ENCODE measurements at places on chromosomes 3 and 15.

- DNase-seq, result no peak
Measured at GRCh38 chr3:21017115-21017852, 733.7 kb downstream of the ZNF385D start.

DNA sequence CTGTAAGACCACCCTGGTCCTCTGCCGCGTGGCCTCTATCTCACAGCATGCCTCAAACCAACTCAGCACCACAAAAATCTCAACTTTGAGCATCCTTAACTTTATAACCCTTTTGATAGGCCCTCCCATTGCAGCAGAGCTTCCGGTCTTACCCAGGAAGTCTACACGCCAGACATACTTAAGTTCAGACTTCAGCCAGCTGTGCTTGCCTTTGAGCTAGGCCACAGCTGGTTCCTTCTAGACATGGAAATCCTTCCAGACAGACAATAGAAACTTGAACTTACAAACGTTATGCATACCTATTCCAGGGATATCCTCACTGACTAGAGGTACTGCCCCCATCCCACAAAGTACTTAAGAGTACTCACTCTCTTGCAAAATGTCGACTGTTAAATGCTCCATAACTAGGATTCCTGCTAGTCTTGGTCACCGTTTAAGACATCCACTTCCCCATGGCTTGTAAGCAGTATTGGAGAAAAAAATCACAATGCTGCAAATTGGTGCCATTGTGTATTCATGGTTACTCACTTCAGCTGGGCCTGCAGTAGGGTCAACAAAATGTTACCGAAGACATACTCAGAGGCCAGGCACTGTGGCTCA lies 183.5 kb downstream of the TBL1XR1 start:
- no peak for DNase-seq

DNA sequence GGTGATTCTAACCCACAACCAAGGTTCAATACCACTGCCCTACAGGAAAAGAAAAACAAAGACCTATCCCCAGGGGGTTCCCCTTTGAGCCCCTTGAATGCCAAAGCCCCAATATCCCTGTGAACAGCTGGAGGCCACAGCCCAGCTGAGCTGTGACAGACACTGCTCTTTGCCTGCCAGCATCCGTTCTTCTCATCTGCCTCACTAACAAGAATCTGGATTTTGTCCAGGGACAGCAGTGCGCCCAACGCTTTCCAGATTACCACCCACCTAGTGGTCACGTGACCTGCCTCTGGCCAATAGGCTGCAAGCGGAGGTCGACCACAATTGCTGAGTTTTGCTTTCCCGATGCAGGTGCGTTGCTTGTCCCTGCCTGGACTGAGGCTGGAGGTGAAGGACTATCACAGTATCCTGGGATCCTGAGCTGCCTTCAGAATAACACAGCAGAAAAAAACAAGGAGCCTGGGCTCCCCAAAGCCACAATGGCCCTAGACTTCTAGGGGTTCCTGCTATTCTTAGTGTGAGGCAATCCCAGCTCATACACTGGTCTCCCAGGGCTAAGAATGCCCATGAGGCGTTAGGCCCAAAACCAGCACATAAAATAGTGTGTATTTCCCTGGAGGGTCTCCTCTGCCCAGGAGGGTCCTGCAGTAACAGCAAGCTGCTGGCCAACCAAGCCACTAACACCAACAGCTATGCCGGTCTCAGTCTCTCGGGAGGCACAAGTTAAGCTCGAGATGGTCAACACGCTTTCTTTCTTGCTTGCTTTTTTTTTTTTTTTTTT lies 13.8 kb downstream of the BDH1 start:
- DNase-seq, result peak; percentile 79

GRCh38 chr3:41033956-41034519 lies 165.3 kb upstream of the CTNNB1 start:
- no peak for DNase-seq

Measured in right hindlimb (tissue), 1 donor.